Cerebellar nuclear complex (tissue), 1 donor: ENCODE measurements at places on chromosomes 16 and 17.

- no peak for DNase-seq
Measured at GRCh38 chr16:5022521-5022920, 11.2 kb downstream of the NAGPA start.

GRCh38 chr17:43779145-43780125 is 658 bp upstream of the DUSP3 start:
- no peak for DNase-seq

DNA sequence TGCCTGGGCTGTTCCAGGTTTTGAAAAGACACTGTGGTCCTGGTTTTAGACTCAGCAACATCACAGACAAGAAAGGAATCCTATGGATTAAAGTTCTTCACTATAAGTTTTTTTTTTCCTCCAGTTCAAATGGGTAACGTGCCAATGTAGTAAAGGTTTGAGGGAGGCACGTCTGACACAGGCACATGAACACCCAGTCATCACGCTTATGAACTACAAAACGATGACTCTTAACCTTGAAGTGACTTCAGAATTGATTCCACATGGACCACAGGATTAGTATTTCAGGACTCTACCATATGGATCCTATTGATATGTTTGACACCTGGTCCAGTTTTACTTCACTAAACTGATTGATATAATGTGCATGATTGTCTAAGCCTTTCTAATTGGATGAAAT is 2.3 kb downstream of the PRMT7 start:
- no peak for DNase-seq

DNA sequence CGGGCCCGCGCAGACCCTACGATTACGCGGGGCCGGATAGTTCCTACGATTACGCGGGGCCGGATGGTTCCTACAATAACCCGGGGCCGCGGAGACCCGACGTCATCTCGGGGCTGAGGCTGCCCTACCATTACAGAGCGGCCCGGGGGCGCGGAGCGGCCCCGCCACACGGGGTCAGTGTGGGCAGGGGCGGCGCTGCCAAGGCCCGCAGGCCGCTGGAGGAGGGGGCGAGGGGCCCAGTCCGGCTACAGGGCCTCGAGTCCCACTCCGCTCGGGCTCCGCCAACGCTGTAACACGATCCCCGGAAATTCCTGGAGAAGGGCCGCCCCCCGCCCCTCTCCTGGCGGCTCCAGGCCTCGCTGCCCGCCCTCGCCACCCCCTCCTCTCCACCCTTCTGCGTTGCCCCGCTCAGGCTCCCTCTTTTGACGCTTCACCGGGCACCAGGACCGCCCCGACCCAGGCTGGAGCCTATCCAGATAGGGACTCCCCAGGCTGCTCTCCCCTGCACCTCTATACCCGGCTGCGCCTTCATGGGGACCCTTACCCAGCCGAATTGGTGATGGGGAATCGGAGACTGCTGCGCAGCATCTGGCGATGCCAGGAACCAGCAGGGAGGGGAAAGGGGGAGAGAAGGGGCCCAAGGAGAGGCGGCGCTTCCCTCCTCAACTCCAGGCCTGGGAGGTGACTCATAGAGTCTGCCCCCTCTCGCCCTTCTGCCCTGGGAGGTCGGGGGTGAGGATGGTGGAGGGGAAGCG is at the start of gene RAB34:
Gene RAB34 (minus strand): TSS at position 291 of the 755 bp plus-strand sequence. CDS start 602 bp downstream, outside the sequence.
- no peak for DNase-seq

DNA sequence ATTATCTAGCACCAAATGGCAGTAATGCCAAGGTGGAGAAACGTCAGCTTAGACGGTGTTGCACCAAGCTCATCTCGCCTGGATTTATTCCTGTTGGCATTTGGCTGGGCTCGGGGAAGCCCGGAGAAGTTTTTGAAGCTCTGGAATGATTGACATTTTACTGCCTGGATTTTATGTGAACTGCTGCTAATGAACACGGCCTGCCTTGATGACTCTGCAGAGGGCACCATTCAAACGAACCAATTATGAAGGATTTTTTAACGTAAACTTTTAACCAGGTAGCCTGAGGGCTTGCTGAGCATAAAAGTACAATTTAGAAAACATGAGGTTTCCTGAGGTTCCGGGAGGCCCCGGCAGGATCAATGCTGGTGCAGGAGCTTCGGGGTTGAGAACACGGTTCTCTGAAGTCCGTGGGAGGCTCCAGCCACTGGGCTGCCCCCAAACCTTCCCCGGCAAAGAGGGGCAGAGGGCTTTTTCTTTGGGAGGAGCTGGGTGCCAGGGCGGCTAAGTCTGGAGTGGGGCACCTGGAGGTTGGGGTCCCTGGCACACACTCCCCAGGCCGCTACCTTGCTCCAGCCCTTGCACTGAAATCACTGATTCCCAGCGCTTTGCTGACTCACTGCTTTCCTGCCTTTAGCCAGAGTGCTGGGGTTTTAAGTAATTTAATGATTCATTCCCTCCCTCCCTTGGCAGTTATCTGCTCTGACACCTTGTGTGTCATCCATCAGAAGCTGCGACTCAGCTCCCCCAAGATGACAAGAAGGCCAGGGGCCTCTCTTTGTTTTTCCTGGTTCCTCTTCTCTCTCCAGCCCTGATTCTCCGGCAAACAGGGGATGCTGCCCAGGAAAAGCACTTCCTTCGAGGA is 161.2 kb upstream of the IRX3 start:
- no peak for DNase-seq

- no peak for DNase-seq
Measured at GRCh38 chr17:63140255-63140654, 174.2 kb downstream of the TANC2 start.

- no peak for DNase-seq
Measured at GRCh38 chr17:62662855-62663254, 35.4 kb downstream of the MRC2 start.

DNA sequence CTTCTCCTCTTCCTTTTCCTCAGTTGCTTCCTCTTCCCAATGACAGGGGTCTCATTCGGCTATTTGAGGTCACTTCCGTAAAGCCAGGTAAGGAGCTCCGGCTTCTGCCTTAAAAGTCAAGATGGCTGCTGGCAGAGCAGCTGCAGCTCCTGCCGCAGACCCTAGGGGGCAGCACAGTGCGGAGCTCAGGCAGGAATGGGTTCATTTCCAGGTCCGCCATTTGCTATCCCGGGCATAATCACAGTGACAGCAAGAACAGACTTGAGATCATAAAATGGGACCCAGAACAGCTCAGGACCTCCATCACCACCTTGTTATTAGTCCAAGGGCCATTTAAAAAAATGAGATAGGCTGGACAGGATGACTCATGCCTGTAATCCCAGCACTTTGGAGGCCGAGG is 199.5 kb downstream of the ZNF18 start:
- no peak for DNase-seq

DNA sequence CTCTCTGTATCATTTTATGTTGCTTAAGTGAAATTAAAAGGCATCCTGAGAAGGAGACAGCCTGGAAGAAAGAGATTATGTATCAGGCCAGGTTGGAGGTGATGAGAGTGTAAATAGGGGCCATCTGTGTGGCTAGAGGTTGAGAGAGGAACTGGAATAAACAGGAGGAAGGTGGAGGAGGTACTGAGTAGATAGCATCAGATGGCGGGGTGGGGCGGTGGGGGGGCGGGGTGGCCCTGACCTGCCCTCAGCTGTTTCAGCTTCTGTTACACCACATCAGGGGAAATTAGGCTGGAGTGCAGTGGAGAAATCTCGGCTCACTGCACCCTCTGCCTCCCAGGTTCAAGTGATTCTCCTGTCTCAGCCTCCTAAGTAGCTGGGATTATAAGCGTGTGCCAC is 6.9 kb upstream of the KCNG4 start:
- DNase-seq = no peak

DNA sequence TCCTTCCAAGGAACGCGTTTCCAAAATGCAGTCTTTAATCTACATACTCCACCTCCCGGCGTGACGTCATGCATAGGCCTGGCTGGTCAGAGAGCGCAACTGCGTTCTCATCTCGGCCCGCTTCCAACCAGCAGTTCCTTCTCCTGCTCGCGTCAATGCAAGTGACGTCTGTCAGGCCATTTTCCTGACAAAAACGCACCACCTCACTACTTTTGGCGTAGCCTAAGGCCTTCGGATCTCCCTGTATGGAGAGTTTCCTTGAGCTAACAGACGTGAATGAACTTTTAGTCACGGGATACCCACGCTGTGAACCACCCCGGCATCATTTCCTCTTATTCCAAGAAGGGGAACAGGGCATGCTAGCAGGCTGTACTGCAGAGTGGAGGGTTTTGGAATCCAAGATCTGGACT is 25.0 kb downstream of the TEX14 start:
- no peak for DNase-seq

- DNase-seq = no peak
Measured at GRCh38 chr17:36947922-36948716, 635 bp upstream of the AATF start.

- DNase-seq = no peak
Measured at GRCh38 chr16:51449441-51449840, 298.4 kb upstream of the SALL1 start.

DNA sequence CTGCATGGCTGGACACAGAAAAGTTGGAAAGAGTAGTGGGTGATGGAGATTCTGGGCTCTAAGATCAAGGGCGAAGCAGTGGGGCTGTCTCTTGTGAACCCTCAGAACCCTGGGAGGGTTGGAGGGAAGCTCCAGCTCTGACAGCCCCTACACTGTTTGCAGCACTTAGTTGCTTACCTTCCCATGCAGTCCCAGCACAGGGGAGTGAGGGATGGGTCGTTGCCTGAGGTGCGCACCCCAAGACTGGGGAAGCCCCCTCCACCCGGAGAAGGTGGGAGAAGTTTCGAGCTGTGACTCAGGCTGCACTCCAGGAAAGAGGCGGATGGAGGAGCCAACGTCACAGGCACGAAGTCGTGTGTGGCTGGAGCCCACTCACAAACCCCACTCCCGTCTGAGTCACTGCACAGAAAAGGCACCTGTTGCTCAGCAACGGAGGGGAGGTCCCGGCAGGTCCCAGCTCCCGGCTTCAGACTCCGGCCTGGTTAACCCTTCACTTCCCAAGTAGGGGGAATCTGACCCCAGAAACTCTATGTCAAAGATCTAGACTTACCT is 60.1 kb downstream of the AIPL1 start:
- DNase-seq = no peak

- DNase-seq = no peak
Measured at GRCh38 chr17:29041571-29041970, 1.4 kb upstream of the PIPOX start.

DNA sequence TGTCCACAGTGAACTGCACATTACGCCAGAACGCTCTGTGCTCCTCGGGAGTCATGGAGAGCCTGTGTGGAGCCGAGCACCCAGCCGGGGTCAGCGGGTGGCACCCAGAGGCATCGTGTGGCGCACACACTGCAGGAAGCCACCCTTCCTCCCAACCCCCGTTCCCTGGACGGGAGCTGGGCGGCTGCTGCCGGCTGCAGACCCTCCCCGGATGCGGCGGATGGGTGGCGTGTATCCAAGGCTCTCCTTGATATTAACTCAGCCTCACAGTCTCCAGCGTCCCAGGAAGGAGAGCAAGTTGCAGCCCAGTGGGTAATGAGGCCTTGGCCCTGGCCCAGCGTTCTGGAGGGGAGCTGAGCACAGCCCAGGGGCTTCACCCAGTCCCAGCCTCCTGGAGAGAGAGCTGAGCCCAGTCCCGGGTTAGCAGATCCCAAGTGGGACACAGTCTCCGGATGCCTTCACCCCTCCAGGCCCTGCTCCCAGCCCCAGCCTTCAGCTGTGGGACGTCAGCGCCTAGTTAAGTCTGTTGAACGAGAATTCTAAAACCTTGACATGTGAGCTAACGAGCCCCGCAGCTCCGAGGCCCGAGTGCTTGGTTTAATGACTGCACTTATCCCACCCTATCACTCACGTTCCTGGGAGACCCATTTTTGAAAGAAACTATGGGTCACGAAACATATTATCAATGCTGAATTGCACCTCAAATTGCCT is 86.6 kb downstream of the TBC1D16 start:
- DNase-seq = no peak

DNA sequence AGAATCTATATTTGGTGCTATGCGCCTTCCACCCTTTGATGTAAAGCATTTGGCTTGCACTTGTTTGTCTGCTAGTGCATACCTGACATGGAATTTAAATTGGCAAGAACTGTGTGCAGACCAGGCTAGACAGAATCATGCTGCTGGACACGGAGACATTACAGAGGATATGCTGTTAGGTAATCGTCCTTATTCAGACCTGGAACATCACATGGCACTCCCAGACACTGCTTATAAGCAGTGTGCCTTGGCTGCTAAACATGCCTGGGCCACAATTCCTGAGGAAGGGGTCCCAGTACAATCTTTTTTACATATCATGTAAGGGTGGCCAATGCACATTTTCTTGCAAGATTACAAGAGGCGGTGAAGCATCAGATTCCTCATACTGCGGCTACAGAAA is 6.4 kb downstream of the CD300LD start:
- DNase-seq = no peak

GRCh38 chr17:77225265-77225664 is 84.5 kb downstream of the SEC14L1 start:
- no peak for DNase-seq

DNA sequence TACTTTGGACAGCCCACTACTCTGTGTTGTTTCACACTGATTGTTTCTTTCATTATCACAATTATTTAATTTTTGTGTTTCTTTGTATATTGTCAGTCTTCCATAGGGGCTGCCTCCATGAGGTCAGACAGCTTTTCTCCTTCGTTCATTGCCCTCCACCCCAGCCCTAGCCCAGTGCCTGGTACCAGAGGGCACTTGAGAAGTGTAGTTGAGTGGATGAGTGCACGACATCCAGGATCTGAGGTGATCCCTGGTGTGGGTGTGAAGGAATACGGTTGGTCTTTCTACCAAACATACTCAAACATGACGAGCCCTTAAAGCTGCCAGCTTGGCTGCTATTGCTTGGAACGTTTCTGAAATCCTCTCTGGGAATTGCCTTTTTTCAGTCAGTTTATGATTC is 37.9 kb downstream of the DHRS7B start:
- no peak for DNase-seq

DNA sequence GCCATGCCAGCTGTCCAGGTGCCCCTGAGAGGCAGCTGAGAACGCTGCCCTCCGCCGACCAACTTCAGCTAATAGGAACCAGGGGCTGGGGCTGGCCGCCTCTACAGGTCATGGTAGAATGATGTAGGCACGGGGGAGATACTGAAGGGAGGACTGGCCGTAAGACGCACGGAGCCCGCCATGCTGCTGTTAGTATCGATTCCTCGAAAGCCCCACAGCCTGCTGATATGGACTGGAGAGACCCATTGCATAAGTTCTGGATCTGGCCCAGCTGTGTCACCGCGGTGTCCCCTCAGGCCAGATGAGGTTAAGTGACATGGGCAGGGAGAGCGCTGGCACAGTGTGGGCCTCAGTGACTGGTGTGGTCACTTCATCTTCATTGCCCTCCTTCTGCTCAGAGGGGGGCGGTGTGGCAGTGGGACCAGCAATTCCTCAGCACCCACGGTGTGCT is 75.6 kb downstream of the AMFR start:
- no peak for DNase-seq
